ENCODE measurements at places on chromosomes 2 and 18. TPM values are rescaled to one million over a fixed set of nuclear protein-coding genes. Genes with fewer than 3 reads are reported as not detected.

Gene FECH
- 6.4 TPM for total RNA-seq

Gene VWC2L
- total RNA-seq: not detected

Gene CRYGD
- not detected for total RNA-seq

Gene FBXO15
- total RNA-seq: not detected

Gene PRSS56
- not detected for total RNA-seq

Gene SKA1
- total RNA-seq: not detected

Gene ADD2
- 2.2 TPM for total RNA-seq

Gene C2orf81
- total RNA-seq: not detected

Gene SERPINB12
- total RNA-seq: not detected

Gene CRYGC
- not detected for total RNA-seq

Gene DLGAP1
- total RNA-seq: not detected

Gene RNU2-63P
- total RNA-seq: not detected

Gene FAM110C
- not detected for total RNA-seq

Gene TPO
- total RNA-seq: 0.72 TPM

Gene NAT8
- total RNA-seq: not detected

Gene SIX2
- total RNA-seq: 15.8 TPM

Gene PIEZO2
- total RNA-seq: 0.89 TPM

Gene SERPINB8
- 9.5 TPM for total RNA-seq

Gene ASB3
- total RNA-seq: 5.4 TPM

Gene HOXD8
- not detected for total RNA-seq

Gene NEB
- total RNA-seq: 0.58 TPM

Gene SERPINB11
- total RNA-seq: 7.1 TPM

Gene C2orf15
- 5.9 TPM for total RNA-seq

Gene ATP8B1
- 77.6 TPM for total RNA-seq

Gene IL1RN
- 29.3 TPM for total RNA-seq

Gene HOXD9
- not detected for total RNA-seq

Gene SLC40A1
- total RNA-seq: 104 TPM

Gene IKZF2
- 7.1 TPM for total RNA-seq

Gene TCF7L1
- not detected for total RNA-seq

Gene CIB4
- total RNA-seq: not detected

Gene FSHR
- not detected for total RNA-seq

Gene TGFA
- not detected for total RNA-seq

Gene SSB
- total RNA-seq: 37.8 TPM

Gene LRP2
- under 0.01 TPM for total RNA-seq

Gene MAB21L4
- total RNA-seq: 0.55 TPM
